ENCODE measurements at places on chromosomes 5 and 9.

DNA sequence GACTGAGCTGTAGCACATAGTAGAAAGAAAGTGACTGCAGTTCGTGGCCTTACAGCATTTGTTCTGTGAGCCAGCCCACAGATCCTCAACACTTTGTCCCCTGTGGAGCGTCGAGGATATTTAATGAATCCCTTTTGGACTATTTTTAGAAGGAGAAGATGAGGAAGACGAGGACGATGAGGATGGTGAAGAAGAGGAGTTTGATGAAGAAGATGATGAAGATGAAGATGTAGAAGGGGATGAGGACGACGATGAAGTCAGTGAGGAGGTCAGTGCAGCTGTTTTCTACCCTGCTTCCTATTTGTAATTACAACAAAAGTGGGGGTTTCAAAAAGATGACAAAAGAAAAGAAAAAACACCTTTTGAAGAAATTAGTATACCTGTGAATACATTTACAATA is 28.0 kb downstream of the ANP32B start:
- no peak for ATAC-seq

- ATAC-seq: peak; percentile 44
Measured at GRCh38 chr9:137064027-137064879, 6.1 kb downstream of the SAPCD2 start.

DNA sequence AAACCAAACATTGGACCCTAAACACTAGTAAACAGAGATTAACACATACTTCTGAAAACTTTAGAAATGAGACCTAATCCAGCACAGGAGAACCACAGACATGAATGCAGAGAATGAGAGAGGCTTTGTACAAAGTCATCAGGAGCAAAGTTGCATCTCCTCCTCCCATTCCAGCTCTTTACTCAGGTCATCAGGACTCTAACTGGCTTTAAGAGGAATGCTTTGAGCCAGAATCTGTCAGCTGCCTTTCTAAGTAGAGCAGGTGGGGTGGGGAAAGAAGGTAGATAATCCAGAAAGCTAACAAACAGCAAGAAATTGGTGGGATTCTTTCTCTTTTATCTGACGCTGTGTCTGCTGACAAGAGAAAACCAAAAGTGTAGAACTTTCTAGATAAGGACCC is 582.7 kb upstream of the DMAC1 start:
- no peak for ATAC-seq

DNA sequence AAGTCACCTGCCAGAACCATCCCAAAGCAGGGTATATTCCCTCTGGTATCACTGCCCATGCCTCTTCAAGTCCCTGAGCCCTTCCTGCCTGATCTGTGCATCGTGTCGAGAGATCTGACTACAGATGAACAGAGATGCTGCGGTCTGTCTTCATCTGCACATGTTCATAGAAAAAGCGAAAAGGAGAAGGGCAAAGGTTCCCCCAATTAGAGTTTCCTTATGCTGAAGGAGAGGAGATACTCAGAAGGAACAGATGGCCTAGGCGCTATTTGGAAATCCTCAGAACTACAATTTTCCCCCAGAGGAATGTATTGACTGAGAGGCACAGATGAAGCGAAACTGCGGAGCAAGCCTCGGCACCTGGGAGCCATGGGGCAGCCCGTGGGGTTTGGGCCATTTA is 170.9 kb downstream of the SEC61B start:
- ATAC-seq: no peak

- ATAC-seq: peak; percentile 92
Measured at GRCh38 chr5:134113902-134114875, at the start of gene TCF7. Gene TCF7 (plus strand): TSS chr5:134114681. CDS start chr5:134114907, 226 bp downstream.

GRCh38 chr9:75890472-75891276 is at the start of gene PCSK5:
Gene PCSK5 (plus strand): TSS chr9:75890673. CDS start chr9:75891182, 509 bp downstream.
- ATAC-seq: peak; percentile 95

DNA sequence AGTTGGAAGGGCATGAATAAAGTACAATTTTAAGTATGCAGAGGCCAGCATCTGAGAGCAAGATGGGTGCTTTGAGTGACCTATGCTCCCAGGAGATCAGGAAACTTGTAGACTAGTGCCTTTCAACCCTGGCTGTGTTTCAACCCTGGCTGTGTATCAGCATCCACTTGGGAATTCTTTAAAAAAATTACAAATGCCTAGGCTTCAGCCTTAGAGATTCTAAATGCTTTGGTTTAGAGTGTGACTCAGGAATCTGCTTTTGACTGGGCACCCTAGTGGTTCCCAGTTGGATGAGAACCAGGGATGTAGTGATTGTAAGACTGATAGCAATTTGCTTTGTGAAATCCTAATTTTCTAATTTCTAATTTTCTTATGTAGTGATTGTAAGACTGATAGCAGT is 65.6 kb downstream of the RALGPS1 start:
- ATAC-seq: no peak

DNA sequence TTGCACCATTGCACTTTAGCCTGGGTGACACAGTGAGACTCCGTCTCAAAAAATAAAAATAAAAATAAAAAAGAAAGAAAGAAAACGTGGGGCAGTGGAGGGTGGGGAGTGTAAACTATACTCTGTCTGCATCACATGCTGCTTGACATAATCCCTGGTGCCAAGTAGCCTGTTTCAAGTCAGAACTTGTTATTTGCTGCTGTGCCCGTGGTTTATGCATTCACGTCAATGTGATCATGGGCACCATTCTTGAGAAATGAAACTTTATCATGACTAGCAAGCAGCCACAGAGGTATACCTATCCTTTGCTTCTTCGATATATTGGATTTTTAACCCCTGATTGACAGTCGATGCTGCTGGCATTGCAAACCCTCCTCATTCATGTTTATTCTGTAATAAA is 4.1 kb upstream of the SMU1 start:
- ATAC-seq: peak; percentile 66

GRCh38 chr9:87138128-87139040 is 191.1 kb upstream of the GAS1 start:
- ATAC-seq: no peak

GRCh38 chr9:115921301-115921700 is 232.3 kb upstream of the PAPPA start:
- no peak for ATAC-seq

DNA sequence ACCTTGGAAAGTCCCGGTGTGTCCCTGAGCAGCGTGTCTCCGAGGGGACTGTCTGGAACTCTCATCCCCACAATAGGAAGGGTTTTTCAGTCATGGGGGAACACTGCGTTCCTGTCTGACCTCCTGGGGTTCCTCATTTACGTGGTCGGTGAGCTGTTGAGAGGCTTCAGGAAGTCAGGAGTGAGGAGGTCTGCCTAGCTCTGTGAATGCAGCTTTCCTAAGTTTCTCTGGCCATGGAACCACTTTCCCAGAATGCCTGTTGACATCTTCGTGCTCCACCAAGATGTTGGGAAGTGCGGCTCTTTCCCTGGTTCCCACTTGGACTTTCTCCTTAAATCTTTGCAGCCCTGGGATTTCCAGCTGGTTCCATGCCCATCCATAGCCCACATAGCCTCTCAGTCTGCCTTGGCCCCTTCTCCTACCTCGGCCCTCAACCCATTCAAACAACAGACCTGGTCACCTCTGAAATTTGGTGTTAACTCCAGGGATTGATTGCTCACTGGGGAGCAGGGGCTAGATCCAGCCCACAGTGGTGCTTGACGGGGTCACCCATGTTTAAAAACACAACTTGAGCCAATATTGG is 27.2 kb downstream of the PSAT1 start:
- no peak for ATAC-seq

DNA sequence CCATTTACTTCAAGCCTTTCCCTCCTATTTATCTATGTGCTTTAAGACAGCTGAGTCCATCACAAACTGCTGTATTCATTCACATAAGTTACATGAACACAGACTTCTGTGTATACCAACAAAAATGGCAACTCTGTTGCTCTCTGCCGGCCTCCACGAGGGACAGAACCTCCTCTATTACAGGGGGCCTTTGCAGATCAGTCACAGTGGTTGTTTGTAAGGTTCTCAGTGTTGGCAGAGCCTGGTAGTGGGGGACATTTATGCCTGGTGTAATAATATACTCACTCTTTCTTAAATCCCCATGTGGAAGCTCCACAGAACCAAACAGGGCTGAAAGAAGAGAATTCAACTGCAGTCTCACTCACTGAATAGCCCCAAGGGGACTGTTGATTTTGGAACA is 76.5 kb downstream of the SLC1A1 start:
- no peak for ATAC-seq

GRCh38 chr5:19235101-19235584 is 752.9 kb downstream of the CDH18 start:
- ATAC-seq: no peak

DNA sequence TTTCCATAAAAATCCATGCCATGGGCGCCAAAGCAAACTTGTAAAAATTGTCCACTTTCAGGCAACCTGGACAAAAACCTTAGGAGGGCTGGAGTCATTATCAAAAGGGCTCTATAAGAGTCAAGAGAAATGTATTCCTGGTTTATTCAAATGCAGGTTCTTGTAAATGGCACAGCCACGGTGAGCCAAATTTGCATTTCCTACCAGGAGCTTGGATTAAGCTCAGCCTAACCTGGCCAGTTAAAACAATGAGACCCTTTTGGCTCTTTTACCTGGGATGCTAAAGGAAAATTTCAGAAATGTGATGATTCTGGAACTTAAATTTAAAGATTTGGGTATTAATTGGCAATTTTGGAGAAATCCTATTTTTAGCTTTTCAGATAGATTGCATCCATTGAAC is 8.9 kb upstream of the ZNF474 start:
- no peak for ATAC-seq

- ATAC-seq: no peak
Measured at GRCh38 chr5:177315411-177315810, 3.7 kb upstream of the MXD3 start.

DNA sequence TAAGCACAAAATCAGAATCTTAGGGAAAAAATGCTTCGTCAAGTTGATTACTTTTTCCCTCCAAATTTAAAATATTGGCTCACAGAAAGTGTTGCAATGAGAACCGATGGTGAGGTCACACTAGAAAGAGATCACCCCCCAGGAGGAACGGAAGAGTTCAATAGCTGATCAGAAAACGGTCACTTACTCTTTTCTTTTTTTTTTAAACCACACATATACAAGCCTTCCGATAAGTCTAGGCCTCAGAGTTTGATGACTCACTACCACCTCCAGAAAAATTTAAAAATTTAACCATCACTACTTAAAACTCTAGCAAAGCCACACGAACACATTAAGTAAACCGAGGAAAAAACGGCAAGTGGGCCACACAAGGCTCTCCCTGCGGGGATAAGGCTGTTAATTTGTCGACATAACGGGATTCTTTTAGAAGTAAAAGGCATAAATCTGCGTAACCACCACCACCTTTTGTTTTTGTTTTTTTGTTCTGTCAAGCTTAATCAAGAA is 1.2 kb downstream of the SURF4 start:
- ATAC-seq: no peak

DNA sequence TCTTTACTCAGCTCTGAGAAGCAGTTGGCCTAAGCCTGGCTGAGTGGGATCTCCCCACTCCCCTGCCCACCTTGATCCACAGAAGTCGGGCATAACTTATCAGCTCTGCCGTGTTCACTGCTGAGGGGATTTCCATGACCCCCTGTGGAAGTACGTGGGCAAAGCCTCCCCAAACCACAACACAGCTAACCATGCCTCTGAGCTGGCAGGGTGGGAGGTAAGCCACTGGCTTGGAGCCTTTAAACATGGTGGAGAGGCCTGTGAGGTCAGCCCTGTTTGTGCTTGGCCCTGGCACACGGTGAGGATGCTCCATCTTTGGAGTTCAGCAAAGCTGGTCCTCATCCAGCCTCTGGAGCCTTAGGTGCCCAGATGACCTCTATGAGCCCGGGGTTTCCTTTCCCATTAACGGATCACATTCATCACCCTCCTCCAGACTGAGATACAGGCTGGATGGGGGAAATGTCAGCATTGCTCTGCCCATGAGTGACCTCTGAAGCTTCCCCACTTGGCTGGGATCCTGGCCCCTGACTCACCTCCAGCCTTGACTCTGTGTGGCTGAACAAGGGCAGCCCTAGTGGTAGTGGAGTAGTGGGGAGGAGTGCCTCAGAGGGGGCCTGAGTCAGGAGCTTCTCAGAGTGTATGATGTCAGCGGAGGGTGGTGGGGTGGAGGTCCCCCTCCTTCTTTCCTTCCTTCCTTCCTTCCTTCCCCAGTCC is 6.2 kb downstream of the PDLIM4 start:
- ATAC-seq: no peak

- no peak for ATAC-seq
Measured at GRCh38 chr9:96688187-96688586, 33.1 kb upstream of the PRXL2C start.

GRCh38 chr5:97102010-97102470 is 40.4 kb downstream of the LIX1 start:
- ATAC-seq: no peak

All from esophagus mucosa (tissue), 1 donor.